ENCODE measurements at places on chromosomes 4 and X.

- H3K27me3 ChIP-seq, result no peaks in the 10 kb centered on the region
Measured at GRCh38 chr4:117417856-117418255, 332.5 kb upstream of the TRAM1L1 start.

DNA sequence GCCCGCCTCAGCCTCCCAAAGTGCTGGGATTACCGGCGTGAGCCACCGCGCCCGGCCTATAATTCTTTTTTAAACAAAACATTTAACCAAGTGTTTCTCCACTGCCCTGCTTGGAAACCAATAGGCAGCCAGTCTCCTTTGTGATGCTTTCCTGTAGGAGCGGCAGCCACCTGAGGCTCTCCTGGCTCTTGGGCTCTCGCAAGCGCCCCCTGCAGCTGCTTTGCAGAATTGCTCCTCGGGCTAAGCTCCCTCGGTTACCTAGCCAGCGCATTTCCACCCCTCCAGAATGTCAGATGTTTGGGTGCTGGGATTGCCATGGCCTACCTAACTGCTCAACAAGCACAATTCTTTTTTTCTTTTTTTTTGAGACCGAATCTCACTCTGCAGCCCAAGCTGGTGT is 7.7 kb downstream of the S100P start:
- H3K36me3 ChIP-seq, result no peaks in the 10 kb centered on the region
- peaks cover 28% of the 10 kb centered on the region for H3K4me1 ChIP-seq
- no peak for DNase-seq
- no peak overlapping the region for H3K27ac ChIP-seq
- no peaks in the 10 kb centered on the region for H3K27me3 ChIP-seq
- no peak overlapping the region for H3K4me3 ChIP-seq

DNA sequence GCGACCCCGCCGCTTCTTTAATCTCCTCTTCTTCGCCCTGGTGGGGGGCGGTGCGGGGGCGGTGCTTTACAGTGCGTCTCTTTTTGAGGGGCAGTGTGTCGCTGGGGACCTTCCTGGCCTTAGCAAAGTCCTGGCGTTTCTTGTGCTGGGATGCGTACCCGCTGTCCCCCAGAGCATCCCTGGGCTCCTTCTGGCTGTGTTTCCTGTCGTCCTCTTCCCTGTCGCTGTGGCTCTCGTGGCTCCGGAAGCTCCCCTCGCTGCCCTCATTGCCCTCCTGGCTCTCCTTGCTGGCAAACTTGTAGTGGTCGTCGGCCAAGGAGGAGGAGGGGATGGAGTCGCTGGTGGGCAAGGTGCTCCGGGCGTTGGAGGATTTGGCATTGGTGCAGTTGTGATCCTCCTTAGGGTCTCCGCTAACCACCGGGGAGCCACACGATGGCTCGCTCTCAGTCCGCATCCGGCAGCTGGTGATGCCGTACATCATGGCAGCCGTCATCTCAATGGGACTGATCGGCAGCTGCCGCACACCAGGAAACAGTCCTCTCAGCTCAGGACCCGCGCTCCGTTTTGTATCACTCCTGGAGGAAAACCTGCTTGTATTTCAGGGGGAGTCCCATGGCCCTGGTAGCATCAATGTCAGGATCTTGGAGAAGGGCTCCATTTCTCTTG is 30.4 kb upstream of the TMSB15A start:
- no peaks in the 10 kb centered on the region for H3K4me1 ChIP-seq

DNA sequence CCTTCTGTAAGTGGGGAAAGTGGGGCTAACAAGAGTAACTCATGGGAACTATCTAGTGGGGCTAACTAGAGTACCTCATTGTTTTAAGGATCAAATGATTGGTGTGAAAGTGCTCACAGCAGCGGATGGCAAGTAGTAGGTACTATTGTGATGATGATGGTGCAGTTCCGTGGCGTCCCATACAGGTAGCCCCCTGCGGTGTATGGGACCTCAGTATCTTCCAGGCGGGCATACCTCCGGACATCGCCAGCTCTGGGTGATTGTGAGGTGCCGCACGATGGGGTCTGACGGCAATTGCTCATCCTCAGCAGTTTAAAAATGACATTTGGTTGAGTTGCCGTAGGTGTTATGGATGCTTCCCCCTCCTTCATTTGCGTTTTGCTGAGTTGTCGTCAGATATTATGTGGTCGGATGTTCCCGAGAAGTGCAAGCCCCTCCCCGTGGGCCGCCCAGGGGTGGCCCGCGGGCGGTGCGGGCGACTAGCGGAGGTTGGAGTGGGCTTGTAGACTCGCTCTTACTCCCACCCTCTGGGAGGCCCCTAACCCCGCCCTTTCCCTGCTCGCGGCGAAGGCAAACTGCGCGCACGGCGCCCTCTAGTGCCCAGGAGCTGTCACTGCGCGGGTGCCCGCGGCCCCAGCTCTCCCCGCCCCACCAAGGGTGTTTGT is 18.3 kb upstream of the GPR101 start:
- no peaks in the 10 kb centered on the region for H3K4me1 ChIP-seq
- H3K27me3 ChIP-seq, result peaks cover 16% of the 10 kb centered on the region
- peak; percentile 24 for DNase-seq

- H3K27me3 ChIP-seq, result no peaks in the 10 kb centered on the region
- no peak overlapping the region for H3K27ac ChIP-seq
- no peaks in the 10 kb centered on the region for H3K4me1 ChIP-seq
Measured at GRCh38 chr4:40586034-40586433, 43.6 kb downstream of the RBM47 start.

GRCh38 chr4:36332782-36333131 is 51.3 kb downstream of the DTHD1 start:
- no peak for DNase-seq
- no peaks in the 10 kb centered on the region for H3K27me3 ChIP-seq
- H3K4me3 ChIP-seq, result no peak overlapping the region
- no peak overlapping the region for H3K27ac ChIP-seq

DNA sequence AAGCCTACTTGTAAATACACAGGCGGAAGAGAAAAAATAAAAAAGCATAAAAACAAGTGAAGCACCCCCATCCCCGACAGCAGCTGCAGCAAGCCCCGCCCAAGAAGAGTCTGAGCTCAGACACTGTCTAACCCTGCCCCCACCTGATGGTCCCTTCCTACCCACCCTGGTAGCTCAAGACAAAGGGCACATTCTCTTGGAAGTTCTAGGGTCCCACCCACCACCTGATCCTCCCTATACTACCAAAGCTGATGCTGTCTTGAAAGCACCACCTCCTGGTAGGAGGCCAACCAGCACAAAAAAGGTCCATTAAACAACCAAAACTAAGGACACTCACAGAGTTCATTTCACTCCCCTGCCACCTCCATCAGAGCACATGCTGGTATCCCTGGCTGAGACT is 308.2 kb downstream of the KLHL13 start:
- H3K4me1 ChIP-seq, result no peaks in the 10 kb centered on the region
- no peak overlapping the region for H3K27ac ChIP-seq
- no peaks in the 10 kb centered on the region for H3K27me3 ChIP-seq
- H3K36me3 ChIP-seq, result no peaks in the 10 kb centered on the region
- H3K4me3 ChIP-seq, result no peak overlapping the region

DNA sequence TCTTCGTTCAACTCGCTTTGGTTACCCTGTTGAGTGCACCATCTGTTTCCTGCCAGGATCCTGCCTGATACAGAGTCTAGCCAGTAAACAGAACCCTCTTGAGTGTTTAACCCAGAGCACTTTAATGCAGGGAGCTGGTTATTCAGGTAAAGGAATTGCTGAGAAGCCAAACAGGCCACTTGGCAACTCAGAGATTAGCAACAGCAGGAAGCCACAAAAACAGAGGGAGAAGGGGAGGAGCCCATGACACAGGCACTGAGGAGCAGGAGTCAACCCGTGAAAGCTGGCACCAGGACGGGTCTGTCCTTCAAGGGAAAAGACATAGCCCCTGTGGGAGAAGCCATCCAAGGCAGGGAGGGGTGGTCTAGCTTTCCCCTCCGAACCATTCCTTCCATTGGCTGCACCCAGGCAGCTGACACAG is 641.4 kb downstream of the ZNF674 start:
- H3K27ac ChIP-seq, result no peak overlapping the region
- DNase-seq, result no peak
- H3K4me3 ChIP-seq, result no peak overlapping the region
- no peaks in the 10 kb centered on the region for H3K4me1 ChIP-seq
- H3K36me3 ChIP-seq, result no peaks in the 10 kb centered on the region

DNA sequence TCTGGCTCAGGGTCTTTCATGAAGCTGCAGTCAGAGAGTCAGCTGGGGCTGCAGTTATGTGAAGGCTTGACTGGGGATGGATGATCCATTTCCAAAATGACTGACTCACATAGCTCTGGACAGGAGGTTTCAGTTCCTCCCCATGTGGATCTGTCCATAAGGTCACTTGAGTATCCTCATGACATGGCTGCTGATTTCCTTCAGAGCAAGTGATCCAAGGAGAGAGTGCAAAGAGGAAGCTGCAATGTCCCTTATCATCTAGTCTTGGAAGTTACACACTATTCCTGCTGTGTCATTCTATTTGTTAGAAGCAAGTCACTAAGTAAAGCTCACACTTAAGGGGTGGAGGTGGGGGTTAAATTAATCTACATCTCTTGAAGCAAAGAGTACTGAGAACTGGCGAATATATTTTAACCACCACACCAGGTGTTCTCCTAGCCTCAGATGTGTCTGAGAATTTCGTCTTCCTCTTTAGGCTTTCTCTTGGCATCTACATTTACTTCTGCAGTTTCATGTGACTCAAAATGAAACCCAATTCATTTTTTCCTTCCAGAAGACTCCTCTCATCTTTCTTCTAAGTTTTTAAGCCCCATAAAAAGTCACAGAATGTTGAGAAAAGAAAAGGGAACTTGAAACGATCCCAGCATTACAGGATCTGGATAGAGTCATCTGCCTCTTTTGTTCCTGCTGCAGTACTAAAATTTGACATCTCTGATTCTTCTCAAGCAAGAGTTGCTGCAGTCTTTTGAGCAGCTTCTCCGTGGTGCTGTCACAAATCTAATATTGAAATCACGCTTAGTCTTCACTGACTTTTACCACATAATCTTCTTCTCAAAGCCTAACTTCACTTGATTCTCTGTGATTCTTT is 3.8 kb upstream of the GRPR start:
- no peaks in the 10 kb centered on the region for H3K4me1 ChIP-seq
- H3K27ac ChIP-seq, result no peak overlapping the region
- no peak for DNase-seq
- H3K27me3 ChIP-seq, result no peaks in the 10 kb centered on the region

DNA sequence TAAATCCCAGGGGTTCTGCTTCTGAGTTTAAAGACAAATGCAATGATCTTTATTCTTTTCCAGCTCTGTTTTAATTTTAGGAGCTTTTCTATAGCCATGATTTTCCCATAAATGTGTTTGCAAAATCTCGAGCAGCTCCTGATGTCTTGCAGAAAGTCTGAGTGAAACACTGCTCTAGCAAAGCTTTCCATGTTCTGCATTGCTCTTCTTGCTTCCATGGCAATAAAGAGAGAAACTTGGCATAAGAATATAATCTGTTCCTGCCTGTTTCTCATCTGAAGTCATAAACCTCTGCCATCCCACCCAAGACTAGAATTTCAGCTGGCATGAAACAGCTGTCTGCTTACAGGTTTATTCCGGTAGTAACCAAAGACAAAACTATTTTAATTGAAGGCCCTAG is 254.5 kb downstream of the SPRY1 start:
- DNase-seq, result no peak
- H3K27ac ChIP-seq, result peak overlapping the region; percentile 78
- H3K4me3 ChIP-seq, result no peak overlapping the region
- H3K27me3 ChIP-seq, result no peaks in the 10 kb centered on the region

- no peaks in the 10 kb centered on the region for H3K36me3 ChIP-seq
- DNase-seq, result no peak
- no peak overlapping the region for H3K27ac ChIP-seq
- no peaks in the 10 kb centered on the region for H3K4me1 ChIP-seq
- no peaks in the 10 kb centered on the region for H3K27me3 ChIP-seq
- no peak overlapping the region for H3K4me3 ChIP-seq
Measured at GRCh38 chr4:111839141-111839540, 306.1 kb upstream of the FAM241A start.

DNA sequence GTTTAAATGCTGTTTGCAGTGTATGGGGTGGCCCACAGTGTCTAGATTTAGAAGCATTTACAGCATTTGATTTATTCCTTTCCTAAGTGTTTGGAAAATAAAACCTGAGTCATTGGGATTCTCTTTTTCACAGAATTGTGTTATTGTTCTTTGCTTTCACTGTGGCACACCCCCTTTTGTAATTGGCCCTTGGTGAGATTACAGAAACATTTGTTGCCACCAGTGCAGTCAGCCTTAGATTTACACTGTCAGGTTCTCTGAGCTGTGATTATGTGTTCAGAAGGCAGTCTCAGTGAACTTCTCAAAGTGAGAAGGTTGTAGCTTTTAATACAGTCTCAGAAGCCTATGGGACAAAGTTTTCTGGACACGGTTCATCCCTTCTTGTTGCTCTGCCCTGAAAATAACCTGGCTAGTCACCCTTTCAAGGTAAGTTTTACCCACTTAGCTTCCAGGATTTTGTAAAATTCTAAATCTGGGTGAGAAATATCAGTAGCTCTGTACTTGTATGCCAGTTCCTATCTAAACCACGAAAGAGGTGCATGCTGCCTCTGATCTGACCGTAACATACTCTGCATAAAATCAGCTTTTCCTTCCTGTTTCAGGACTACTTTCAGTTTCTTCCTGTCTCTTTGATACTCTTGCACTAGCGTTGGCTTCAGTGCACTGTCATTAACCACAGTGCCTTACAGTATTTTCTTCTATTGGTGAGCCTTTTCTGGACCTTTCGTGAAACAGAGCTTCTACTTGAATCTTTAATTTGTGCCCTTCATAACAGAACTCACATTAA is 12.6 kb downstream of the RUFY3 start:
- H3K27ac ChIP-seq, result peak overlapping the region; percentile 63
- no peaks in the 10 kb centered on the region for H3K27me3 ChIP-seq
- no peak for DNase-seq
- H3K36me3 ChIP-seq, result no peaks in the 10 kb centered on the region

DNA sequence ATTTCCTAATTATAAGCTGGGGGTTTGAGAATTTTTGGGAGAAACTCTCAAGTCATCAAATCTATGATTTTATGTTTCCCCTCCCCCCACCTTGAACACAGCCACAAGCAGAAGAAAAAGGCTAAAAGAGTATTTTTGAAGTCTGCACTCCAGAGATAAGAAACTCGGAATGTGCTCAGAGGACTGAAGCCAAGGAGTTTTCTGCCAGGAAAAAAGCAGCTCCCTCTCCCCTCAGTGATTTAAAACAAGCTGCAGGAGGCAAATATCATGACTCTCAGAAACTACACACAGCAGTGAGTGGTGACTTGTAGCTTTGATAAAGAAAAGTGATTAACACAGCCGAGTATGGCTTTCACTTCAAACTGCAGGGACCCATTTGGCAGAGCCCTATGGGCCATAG is 800.2 kb upstream of the FTHL17 start:
- no peaks in the 10 kb centered on the region for H3K27me3 ChIP-seq
- H3K27ac ChIP-seq, result no peak overlapping the region
- H3K4me1 ChIP-seq, result no peaks in the 10 kb centered on the region
- H3K4me3 ChIP-seq, result no peak overlapping the region

DNA sequence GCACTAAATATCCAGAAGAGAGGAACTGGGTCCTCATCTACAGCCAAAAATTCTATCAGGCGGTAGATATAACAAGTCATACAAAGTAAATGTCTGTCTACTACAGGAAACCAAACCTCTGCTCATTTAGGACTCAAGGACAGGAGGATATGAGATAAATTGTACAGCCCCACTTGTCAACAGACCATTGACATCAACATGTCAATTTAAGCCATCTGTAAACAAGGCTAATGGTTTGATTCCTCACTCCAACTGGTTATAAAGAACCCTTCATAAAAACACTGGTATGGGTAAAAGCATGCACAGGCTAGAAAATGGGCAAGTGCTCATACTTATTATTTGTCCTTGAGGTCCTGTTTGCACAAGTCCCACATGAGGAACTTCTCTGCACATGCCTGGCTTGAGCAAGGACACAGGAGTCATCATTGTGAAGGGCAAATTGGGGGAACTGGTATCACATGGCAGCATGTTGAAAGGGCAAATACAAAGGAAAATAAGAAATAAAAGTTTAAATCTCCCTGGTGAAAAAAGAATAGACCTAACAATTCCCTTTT is 13.2 kb downstream of the RTL8B start:
- H3K4me1 ChIP-seq, result no peaks in the 10 kb centered on the region
- H3K27me3 ChIP-seq, result no peaks in the 10 kb centered on the region
- no peak overlapping the region for H3K27ac ChIP-seq
- DNase-seq, result no peak
- no peaks in the 10 kb centered on the region for H3K36me3 ChIP-seq

Data from gastrocnemius medialis (tissue), 4 donors.